Left ventricle myocardium inferior (tissue), 1 donor: ENCODE measurements at places on chromosomes 4 and X. TPM values are rescaled to one million over a fixed set of nuclear protein-coding genes. Genes with fewer than 3 reads are reported as not detected.

The TENM3 gene
- total RNA-seq: 1.5 TPM

The ADRA2C gene
- 4.5 TPM for total RNA-seq

GRCh38 chr4:169998981-169999380, 27.2 kb downstream of the MFAP3L start:
- no peak for DNase-seq

DNA sequence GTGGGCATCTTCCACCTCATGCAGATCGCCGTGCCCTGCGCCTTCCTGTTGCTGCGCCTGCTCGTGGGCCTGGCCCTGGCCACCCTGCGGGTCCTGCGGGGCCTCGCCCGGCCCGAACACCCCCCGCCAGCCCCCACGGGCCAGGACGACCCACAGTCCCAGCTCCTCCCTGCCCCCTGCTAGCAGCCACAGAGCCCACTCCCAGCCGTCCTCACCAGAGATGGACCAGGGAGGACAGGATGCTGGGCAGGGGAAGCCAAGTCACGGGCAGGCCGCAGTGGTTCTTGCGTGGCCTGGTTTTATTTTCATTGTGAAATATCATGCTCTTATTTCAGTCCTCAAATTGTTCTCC, 15.1 kb downstream of the DGKQ start:
- DNase-seq: no peak

DNA sequence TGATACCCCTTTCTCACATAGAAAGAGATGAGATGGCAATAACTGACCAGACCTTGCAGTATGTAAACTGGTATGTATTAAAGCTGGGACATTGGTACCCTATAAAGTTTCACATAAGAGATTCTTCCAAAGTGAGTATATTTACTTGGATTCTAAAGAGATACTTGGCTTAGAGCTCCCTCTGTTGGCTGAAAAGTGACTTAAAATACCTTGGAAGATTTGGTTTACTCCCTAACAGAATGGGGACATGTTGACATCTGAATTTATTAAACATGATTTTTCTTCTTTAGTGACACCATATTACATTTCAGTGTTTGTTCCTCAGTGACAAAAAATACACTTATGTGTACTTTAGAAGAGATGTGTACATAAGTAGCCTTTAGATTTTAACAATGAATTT, 47.9 kb upstream of the RGN start:
- DNase-seq: no peak

- DNase-seq: no peak
Measured at GRCh38 chrX:13177921-13178566, 133.6 kb upstream of the FAM9C start.

GRCh38 chr4:119653990-119654389, 25.4 kb upstream of the PDE5A start:
- no peak for DNase-seq

GRCh38 chr4:87038837-87039615, 104.2 kb downstream of the AFF1 start:
- peak; percentile 65 for DNase-seq

GRCh38 chr4:79651456-79651855, 243.4 kb upstream of the GK2 start:
- no peak for DNase-seq
